ENCODE measurements at places on chromosomes 12 and 14. TPM values are rescaled to one million over a fixed set of nuclear protein-coding genes. Genes with fewer than 3 reads are reported as not detected.

Gene METAP2
- total RNA-seq, result 53.8 TPM

Gene PTPRQ
- 9.8 TPM for total RNA-seq

Gene RNF212B
- total RNA-seq, result not detected

Gene MGAT2
- 27.1 TPM for total RNA-seq

Gene MYO1H
- 0.64 TPM for total RNA-seq

Gene BHLHE41
- total RNA-seq, result 104 TPM

Gene ABHD4
- 34.2 TPM for total RNA-seq

Gene RASSF9
- 7.9 TPM for total RNA-seq

Gene LUM
- 361 TPM for total RNA-seq

Gene LMNTD1
- total RNA-seq, result not detected

GRCh38 chr14:34103176-34103575 is 152.3 kb upstream of the EGLN3 start:
- no peak for DNase-seq

DNA sequence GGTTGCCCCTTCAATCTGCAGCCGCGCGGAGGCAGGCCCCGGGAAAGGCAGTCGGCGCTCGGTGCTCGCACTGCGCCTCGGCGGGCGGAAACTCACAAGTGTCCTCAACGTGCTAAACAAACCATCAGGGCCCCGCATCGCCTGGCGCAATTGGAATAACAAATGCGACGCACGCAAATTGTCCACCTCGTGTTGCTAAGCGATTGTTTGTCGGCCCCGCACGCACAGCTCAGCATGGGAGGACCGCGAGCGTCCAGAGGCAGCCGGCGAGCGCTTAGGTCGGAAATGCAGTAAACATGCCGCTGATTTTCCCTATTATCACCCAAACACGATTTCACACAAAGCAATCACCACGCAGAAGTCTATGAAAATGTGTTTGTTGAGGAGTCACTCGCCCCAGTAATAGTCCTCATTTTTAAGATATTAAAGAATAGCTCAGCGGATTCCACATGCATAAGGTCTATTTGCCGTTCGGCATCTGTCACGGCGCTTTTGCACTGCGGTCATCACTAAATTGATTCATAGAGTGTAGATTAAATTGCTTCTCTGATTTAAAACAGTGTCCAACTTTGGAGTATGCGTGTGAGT is 3.2 kb upstream of the GSC start:
- DNase-seq, result no peak

DNA sequence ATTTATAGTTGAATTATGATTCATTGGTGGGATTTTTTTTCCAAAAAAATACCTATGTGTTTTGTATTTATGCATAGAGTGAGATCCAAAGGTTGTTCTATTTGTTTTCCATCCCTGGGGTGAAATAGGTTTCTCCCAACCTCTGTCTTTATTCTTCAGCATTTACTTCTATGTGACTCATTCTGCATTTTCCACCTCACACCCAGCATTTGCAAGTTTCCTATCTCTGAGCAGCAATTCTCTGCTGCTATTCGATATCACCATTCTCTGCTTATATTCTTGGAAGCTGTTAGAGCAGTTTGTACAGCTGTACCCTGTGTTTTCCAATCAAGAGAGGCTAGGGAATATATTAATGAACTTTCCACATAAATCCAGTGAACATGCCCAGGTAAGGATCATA is 538.9 kb downstream of the SNAPC1 start:
- DNase-seq, result no peak

GRCh38 chr12:93109551-93110203 is 180.6 kb upstream of the EEA1 start:
- no peak for DNase-seq

- DNase-seq, result no peak
Measured at GRCh38 chr12:67035121-67035520, 234.0 kb upstream of the CAND1 start.

DNA sequence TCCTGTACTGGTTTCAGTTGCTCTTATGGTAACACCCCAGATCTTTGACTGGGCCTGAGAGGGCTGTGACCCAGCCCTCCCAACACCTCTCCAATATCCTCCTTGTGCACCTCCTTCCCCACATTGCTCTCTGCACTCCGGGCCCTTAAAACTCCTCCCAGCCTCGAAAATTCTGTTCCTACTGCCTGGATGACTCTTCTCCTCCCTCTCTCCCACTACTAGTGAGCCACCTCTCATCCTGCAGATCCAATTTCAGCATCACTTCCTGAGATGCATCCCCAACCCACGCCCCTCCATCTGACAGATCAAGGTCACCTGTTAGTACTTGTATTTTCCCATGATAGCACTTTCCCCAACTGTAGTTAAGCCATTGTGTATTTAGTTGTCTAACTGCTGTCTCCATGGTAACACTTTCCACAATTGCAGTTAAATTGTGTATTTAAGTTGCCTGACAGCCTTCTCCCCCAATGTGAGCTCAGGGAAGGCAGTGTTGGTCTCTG is 11.5 kb upstream of the NT5DC3 start:
- DNase-seq, result no peak

- DNase-seq, result no peak
Measured at GRCh38 chr12:107826276-107826675, 51.8 kb downstream of the ASCL4 start.

DNA sequence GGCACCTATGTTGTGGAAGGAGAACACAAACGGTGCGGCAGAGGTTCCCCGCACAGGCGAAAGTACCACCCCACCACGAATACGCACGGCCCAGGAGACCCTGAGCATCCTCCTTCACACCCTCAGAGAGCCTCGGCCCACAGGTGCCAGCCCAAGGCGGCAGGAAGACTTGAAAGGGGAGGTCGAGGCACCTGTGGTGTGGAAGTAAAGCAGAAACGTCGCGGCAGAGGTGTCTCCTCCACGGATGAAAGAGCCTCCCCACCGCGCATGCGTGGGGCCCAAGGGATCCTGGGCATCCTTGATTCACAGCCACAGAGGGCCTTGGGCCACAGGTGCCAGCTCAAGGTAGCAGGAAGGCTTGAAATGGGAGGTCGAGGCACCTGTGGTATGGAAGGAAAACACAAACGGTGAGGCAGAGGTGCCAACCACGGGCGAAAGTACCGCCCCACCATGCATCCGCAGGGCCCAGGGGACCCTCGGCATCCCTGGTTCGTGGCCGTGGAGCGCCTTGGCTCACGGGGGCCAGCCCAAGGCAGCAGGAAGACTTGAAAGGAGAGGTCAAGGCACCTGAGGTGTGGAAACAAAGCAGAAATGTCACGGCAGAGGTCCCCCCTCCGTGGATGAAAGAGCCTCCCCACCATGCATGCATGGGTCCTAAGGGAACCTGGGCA is 380.1 kb downstream of the ALG10 start:
- peak; percentile 52 for DNase-seq

DNA sequence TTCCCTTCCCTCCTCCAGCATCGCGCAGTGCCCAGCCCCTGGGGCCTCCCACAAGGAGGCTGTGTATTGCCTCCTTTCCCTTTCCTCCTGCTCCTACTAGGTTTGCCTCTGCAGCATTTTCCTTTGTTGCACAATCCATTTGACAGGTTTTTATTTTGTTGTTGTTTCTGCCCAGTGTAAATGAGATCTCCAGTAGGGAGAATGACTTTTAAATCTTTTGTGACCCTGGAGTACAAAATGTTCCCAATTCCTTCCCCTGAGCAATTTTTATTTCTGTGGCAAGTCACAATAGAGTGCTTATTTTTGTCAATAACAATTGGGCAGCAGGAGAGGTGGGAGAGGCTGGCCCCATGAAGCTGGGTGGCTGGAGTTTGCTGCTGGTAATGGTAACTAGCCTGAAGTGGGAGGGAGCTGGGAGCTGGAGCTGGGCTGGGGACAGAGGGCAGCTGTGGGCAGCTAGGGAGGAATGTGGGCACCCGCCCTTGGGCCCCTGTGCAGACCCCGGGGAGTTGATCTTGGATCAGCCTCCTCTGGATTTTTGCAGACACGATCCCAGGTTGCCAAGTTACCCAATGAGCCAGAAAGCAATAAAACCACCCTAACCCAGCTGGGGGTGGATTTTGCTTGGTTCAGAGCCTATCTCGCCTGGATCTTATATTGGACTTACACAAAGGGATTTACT is 160.1 kb downstream of the KTN1 start:
- DNase-seq, result no peak

DNA sequence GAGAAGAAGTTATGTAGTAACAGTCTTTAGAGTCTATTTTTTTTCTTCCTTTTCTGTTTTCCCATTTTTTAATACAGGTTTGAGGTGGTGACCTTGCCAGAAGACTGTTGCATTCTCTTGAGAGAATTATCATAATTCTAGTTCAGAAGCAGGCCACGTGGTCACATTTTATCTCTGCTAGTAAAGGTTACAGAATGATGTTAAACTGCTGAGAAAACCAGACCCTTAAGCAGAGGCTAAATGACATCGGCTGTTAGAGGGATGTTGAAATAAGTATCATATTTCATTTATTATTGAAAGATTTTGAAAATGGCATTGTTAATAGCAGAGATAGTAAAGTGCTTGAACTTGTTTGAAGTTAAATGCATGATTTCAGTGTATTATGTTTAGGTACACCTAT is 49.2 kb downstream of the BRMS1L start:
- no peak for DNase-seq

GRCh38 chr12:823028-823698 is 70.8 kb downstream of the WNK1 start:
- DNase-seq, result no peak

GRCh38 chr12:99875081-99875480 is 109.7 kb downstream of the ANKS1B start:
- no peak for DNase-seq

GRCh38 chr12:91230841-91231240 is 48.2 kb upstream of the DCN start:
- DNase-seq, result no peak

- peak; percentile 74 for DNase-seq
Measured at GRCh38 chr12:108821407-108822397, 35.7 kb downstream of the SSH1 start.

- DNase-seq, result no peak
Measured at GRCh38 chr12:116588390-116589028, 29.3 kb downstream of the MAP1LC3B2 start.

DNA sequence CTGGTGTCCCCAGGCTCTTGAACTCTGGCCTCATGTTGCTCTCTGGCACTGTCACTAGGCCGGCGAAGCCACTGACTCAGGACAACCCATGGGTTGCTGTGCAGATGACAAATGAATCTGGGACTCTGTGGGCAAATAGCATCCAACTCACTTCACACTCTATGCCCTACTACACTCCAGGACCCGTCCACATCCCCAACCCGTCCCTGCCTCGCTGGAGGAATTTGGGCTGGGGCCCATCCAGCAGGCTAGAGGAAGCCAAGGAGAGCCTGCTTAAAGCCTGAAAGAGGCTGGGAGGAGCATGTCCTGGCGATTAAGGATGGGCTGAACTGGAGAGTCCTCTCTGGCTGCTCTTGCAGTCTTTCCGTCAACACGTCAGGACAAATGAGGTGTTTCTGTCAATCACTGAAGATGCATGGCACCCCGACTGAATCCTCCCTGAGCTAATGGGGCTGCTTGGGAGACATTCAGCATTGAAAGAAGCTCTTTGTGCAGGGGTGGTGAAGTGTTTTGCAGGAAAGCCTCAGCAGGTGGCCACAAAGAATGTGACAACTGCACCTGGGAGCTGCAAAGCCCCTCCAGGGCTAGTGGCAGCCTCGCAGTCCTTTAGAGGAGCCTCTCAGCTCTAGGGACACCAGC is 71.7 kb downstream of the ANO2 start:
- DNase-seq, result no peak

DNA sequence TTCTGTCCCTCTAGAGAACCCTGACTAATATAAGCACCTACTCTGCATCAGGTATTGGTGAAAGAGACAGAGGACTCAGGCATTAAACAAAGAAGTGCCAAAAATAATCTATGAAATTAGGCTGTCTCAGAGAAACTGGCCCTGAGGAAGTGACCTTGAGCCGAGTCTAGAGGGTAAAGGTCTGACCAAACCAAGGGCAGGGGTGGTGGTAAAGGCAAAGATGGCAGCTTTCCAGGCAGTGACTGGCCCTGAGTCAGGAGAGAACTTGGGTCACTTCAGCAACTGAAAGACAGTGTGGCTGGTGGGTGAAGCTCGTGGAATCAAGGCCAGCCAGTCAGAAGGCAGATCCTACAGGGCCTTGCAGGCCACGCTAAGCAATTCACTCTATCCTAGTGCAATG is 30.6 kb downstream of the CDKL1 start:
- DNase-seq, result no peak

DNA sequence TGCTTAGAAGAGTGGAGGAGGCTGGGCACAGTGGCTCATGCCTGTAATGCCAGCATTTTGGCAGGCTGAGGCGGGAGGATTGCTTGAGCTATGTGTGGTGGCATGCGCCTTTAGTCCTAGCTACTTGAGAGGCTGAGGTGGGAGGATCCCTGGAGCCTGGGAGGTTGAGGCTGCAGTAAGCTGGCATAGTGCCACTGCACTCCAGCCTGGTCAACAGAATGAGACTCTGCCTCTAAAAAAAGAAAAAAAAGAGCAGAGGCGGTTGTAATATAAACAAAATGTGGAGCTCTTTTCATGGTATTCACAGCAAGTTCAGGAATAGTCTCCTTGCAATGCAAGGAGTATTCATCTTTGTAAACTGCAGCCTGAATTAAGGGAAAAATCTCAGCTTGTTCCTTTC is 27.2 kb downstream of the ARID2 start:
- DNase-seq, result no peak

DNA sequence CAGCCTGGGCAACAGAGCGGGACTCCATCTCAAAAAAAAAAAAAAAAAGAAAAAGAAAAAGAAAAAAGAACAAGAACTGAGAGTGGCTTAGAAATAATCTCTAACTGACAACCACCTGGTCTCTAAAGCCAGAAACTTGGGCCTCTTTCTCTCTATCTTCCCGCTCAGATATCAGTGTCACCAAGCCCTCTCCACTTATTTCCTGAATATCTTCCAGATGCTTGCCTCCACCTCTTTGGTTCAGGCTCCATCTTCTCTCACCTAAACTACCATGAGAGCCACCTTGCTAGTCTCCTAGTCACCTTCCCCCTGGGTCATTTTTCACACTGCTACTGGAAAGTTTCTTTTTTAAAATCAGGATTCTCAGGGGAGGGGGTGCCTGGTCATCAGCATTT is 1.8 kb upstream of the TM9SF1 start:
- DNase-seq, result no peak

GRCh38 chr12:45490232-45490881 is 239.1 kb upstream of the ARID2 start:
- DNase-seq, result no peak

GRCh38 chr12:65648461-65648860 is 175.8 kb upstream of the HMGA2 start:
- no peak for DNase-seq

GRCh38 chr12:26874501-26875296 is 41.7 kb upstream of the ITPR2 start:
- DNase-seq, result no peak

DNA sequence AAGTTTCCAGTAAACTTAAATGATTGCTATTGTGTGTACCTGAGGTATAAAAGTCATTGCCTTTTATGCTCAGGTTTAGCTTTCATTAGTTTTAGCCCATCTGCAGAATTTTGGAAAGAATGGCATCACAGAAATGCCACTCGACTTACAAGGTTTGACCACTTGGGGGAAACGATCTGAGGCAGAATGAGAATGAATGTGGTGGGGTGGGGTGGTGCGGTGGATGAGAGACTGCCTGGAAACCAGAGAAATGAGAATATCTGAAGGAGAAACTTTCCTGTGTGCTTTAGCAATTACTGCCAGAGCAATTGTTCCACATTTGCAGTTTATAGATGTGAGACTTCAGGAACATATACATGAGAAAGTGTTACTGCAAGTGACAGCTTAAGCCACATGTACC is 225.4 kb upstream of the PDE3A start:
- no peak for DNase-seq

- DNase-seq, result no peak
Measured at GRCh38 chr12:53694756-53695151, 18.9 kb upstream of the ATP5MC2 start.

GRCh38 chr12:27653661-27654060 is 42.6 kb upstream of the REP15 start:
- no peak for DNase-seq

GRCh38 chr14:89378119-89378518 is 38.9 kb downstream of the FOXN3 start:
- no peak for DNase-seq

All from upper lobe of right lung (tissue), 1 donor.